Smooth muscle cell of bladder (primary cell): ENCODE measurements at places on chromosomes 6 and 20. TPM values are rescaled to one million over a fixed set of nuclear protein-coding genes. Genes with fewer than 3 reads are reported as not detected.

The NHLRC1 gene
- 1.3 and 1.8 TPM in 2 replicates for total RNA-seq

The SLC26A8 gene
- total RNA-seq = 0.09 and 0.14 TPM in 2 replicates

The DEFB126 gene
- not detected in 2 replicates for total RNA-seq

The NCOA7 gene
- total RNA-seq = 78.8 and 87.9 TPM in 2 replicates

The STMND1 gene
- not detected in 2 replicates for total RNA-seq

The PI3 gene
- not detected in 2 replicates for total RNA-seq

The LTB gene
- total RNA-seq = not detected in 2 replicates

The C20orf204 gene
- total RNA-seq = 0.57 and 0.92 TPM in 2 replicates

The ADAM33 gene
- 21.9 and 44.4 TPM in 2 replicates for total RNA-seq

The TRAPPC3L gene
- total RNA-seq = 0.09 and 0.14 TPM in 2 replicates

The NRSN1 gene
- total RNA-seq = not detected in 2 replicates

The OTOR gene
- total RNA-seq = not detected in 2 replicates
